ENCODE measurements at places on chromosomes 12 and 14.
A peak's percentile ranks its signal among the peaks of the same experiment; 100 is the strongest.

GRCh38 chr12:75792687-75793086, 238.9 kb downstream of the PHLDA1 start:
- DNase-seq: no peak

DNA sequence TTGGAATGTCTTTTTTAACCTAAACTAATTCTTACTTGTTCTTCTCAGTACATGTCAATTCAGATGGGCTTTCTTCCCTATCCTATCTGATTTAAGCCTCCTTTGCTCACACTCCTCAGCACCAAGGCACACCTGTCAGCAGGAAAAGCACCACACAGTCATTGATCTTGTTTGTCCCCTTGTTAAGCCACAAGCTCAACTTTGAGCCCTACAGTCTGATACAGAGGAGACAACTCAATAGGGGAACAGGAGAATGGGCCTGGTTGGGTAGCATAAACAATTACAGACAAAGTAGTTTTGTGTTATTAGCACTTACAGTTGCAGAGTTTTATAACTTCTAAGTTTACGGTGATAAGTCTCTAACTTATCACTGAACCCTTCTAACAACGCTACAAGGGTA, 29.5 kb upstream of the SYCP3 start:
- no peak for DNase-seq

DNA sequence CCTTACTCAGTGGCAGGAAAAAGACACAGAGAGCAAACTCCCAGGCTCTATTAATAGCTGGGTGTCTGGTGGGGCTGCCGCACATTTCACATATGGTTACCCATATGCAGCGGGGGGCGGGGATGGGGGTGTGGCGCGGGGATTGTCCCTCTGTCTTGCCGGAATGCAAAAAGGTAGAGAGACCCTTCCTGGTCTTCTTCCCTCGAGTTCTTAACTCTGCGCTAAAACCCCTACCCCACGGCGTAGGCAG, 1.7 kb downstream of the PRMT8 start:
- no peak for DNase-seq

GRCh38 chr12:7501031-7501588, 2.5 kb downstream of the CD163 start:
- no peak for DNase-seq

- no peak for DNase-seq
These were observed 182.1 kb downstream of the PAWR start for GRCh38 chr12:79508622-79509021.

- DNase-seq: no peak
These were observed 398.5 kb downstream of the MDGA2 start for GRCh38 chr14:47276931-47277330.

DNA sequence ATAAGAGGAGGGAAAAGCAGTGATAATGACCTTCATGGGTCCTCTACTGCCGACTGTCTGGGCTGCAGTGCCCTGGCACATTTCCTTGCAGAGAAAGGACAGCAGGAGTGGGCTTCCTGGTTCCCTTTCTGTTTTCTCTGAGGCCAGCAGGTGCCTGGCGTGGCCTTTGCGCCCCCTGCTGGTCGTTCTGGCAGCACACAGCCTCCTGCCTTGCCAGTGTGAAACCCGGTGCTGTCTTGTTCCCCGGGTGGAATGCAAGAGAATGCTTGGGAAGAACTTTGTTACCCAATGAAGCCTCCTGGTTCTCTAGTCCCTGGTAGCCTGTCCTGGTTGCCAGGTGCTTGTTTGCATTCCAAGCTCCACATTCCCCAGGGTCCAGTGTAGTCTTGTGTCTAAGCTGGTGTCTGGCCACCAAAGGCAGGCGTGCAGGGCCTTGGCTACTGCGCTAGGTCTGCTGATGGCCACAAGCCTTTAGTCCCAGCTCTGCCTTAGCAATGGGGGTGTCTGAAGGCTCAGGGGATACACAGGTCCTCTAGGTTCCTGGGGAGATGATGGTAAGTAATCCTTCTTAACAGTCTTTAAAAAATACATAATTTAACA, 1392.4 kb upstream of the TMEM132C start:
- peak; percentile 57 for DNase-seq

GRCh38 chr14:61234215-61234916, 46.8 kb downstream of the TMEM30B start:
- no peak for DNase-seq

- DNase-seq: no peak
These were observed 69.4 kb downstream of the ACSM4 start for GRCh38 chr12:7373226-7373625.

DNA sequence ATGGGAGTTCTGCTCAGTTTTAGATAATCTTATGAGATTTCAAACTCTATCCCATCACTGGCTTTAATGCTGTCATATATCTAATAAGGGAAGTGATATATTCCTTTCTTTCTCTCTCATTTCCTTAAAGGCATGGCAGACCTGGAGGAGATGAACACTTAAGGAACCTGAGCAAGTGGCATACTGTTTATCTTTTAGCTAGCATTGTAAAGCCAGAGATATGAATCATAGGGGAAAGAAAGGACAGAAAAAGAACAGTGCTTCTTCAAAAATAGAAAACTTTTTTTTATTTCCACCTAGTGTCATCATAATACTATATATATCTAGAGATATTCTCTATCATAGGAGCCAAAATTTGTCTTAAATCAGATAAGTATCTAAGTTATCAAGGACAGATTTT, 68.3 kb upstream of the PSMA6 start:
- no peak for DNase-seq

DNA sequence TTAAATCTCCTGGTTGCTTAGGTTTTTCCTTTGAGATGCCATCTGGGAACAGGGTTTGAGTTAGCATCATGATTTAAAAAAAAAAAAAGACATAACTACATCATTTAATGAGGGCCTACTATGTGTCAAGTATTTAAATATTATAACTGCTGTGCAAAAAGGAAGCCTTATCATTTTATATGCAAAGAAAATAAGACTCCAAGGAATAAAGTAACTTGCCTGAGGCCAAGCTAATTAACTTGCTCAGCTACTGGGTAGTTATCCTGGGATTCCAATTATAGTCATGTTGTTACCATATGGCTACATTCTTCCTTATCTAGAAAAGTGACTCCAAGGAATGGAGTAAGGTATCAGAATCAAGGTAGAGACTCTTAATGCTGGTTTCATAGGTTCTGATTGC, 123.5 kb downstream of the SLC41A2 start:
- DNase-seq: no peak

DNA sequence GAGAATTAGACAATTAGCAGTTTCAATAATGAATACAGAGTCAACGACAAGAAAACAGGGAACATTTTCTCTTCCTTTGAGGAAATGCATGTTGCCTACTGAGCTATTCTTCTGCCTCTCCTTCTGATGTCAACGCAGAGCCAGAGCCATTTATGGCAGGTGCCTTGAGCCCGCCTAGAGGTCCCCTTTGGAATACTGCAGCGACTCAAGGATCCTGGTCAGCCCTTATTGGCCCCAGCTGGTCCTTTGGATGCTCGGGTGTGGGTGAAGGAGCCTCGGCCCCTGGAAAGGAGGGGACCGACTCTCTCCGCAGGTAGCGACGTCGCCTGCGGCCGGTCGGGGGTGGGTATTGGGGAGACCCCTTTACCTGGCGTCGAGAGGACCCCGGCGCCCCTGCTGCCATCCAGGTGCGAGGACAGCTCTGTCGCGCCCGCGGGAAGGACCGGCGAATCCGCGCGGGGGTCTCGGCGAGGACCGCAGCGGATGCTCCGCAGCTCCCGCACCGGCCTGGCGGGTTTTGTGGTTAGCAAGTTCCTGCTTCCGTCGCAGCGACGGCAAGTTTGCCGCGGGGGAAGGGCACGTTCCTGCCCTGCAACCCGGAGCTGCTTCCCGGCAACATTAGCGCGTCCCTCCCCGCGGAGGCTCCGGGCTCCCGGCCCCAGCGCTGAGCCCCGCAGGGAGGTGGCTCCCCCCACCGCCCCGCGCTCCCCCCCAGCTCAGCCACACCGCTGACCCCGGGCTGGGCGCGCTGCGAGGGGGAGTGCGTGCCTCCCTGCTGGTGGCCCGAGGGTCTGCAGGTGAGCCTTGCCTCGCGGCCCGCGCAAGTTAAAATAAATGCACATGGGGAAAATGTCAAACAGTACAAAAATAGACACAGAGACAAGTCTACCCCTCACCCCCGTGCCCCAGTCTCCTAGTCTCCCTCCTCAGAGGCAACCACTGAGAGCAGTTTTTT, at the start of gene MANSC1:
MANSC1 (minus strand) TSS at position 532 of the 955 bp plus-strand sequence. CDS start 6,928 bp downstream, outside the sequence.
- peak; percentile 86 for DNase-seq

Measured in lower lobe of right lung (tissue), 2 donors.